ENCODE measurements at places on chromosomes 6 and 20. TPM values are rescaled to one million over a fixed set of nuclear protein-coding genes. Genes with fewer than 3 reads are reported as not detected.
A peak's percentile ranks its signal among the peaks of the same experiment; 100 is the strongest.

DNA sequence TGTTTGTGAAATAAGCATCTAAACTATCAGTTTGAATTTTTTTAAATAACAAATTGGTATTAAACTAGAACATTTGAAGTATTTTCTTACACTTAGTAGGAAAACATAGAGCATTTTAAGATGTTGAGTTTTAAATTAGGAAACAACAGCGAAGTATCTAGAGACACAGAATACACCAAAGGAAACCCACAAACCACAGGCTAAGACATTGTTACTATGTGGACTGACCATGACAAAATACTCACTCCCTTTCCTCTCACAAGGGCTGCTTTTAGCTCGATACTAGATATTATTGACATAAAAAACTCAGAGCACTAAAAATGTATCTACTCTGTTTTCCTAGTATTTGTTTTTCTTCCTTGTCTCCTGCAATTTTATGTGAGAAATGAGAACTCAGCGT, 266.0 kb upstream of the CITED2 start:
- DNase-seq = no peak

DNA sequence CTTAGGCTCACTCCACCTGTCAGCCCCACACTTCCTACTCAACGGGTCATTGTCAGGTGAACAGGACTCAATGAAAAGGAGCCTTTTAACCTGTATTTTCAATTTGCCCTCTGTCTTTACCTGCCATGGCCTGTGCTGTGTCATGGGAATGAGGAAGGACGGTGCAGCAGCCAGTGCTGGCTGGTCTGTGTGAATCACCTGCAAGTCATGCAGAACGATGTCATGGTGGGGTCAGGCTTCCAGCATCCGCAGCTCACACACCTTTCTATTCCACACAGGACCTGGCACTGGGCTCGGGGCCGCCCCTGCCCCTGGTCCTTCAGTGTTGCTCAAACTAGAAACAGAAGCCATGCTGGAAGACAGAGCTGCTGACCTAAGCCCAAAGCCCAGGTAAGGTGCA, 188.7 kb upstream of the GMDS start:
- DNase-seq = no peak

The E2F1 gene
- 29.6 TPM for total RNA-seq

- no peak for DNase-seq
These were observed 1.8 kb downstream of the ZNF831 start for GRCh38 chr20:59165396-59165795.

The LY6G6F gene
- not detected for total RNA-seq

DNA sequence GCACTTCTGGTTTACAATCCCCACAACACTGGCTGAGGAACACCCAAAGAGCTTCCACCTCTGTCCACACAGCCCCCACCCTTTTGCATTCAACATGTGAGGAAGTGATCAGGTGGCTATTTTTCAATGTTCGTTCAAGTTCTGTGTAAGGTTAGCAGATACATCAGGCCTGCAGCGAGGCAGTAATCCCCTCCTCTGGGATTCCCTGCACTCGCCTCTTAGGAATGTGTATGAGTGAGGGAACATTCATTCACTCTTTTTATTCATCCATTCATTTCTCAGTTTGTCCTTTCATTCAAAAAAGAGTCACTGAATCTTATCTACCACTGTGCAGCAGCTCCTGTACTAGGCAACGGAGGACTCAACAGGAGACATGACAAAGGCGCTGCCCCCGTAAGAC, 236.4 kb upstream of the PRDM1 start:
- DNase-seq = no peak

DNA sequence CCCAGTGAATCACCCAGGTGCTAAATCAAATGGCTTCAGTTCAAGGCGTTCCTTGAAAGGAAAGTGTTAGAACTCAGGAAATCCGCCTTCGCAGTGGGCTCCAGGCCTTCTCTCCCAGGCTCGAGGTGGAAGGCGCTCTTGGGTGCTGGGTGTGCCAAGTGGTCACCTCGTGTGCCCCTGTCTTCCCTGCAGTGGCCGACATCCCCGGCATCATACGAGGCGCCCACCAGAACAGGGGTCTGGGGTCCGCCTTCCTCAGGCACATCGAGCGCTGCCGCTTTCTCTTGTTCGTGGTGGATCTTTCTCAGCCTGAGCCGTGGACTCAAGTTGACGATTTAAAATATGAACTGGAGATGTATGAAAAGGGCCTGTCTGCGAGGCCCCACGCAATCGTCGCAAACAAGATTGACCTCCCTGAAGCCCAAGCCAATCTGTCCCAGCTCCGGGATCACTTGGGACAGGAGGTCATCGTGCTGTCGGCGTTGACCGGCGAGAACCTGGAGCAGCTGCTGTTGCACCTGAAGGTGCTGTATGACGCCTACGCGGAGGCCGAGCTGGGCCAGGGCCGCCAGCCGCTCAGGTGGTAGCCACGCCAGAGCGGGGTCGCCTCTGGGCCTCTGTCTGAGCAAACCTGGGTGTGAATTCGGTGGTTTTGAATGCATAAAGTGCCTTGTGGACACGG, 17.8 kb downstream of the MTG2 start:
- DNase-seq = no peak

DNA sequence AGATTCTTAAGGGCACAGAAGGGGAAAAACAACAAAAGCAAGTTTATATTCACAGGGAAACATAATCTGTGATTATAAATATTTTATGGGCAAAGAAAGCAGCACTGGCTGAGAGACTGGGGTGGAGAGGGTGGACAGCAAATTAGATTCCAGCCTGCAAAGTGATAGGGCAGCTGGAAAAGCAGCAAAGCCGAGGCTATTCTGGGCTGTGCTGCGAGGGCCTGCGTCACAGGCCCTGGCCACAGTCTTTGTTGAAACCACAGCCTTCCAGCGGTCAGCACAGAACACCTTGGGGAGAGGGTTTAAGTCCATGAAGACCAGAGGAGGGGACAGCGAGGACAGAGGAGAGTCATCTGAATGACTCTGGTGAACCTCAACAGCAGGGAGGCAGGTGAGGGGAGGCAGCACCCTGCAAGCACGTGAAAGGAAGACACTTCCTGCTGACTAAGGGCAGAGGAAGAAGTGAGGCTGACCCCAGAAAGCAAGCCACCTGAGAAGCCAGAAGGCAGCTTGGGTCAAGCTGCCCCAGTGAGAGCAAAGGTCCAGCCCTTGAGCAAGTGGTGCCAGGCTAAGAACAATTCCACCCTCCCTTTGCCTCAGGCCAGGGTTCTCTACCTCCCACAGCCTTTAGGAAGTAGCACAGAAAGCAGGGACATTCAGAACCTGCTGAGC, 17.1 kb downstream of the MRPL14 start:
- DNase-seq = no peak

The HLA-F gene
- 1.6 TPM for total RNA-seq

DNA sequence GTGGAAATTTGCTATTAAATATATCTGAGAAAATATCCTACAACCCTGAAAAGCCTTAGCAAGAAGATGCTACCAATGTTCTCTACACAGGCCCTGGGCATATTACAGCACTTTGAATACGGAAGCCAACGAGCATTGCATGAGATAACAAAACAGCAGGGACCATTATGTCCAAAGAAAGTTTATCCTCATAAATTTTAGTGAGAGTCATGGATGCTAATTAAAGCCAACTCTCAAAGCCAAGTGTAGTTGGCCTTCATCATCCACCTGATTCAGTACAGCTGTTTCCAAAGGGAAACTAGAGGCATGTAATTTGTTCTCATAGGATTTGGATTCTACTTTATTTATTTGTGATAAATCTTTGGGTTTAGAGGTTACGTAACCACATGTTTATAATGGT, 564.8 kb downstream of the RFPL4B start:
- no peak for DNase-seq

The FAM83C gene
- not detected for total RNA-seq

The MEI4 gene
- total RNA-seq = not detected

DNA sequence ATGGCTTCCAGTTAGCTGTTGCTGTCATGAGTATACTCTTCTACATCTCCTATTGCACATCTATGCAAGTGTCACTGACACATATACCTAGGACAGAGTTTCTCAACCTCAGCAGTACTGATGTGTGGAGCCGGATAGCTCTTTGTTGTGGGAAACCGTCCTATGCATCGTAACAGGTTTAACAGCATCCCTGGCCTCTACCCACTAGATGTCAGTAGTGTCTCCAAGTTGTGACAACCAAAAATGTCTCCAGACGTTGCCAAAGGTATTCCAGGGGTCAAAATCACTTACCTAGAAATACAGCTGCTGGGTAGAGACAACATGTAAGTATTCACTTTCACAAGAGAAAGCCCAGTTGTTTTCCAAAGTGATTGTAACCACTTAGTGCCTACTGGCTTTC, 637.6 kb downstream of the RNF144B start:
- no peak for DNase-seq

GRCh38 chr6:46370622-46371021, 120.6 kb downstream of the RCAN2 start:
- DNase-seq = no peak

GRCh38 chr6:155795173-155795796, 339.6 kb upstream of the NOX3 start:
- no peak for DNase-seq

GRCh38 chr6:152941746-152942145, 41.1 kb downstream of the FBXO5 start:
- DNase-seq = no peak

GRCh38 chr6:104623052-104623690, 236.5 kb downstream of the HACE1 start:
- no peak for DNase-seq

- no peak for DNase-seq
These were observed 119.6 kb upstream of the RNF24 start for GRCh38 chr20:4134861-4135379.

GRCh38 chr20:58515233-58516212, at the start of gene APCDD1L:
APCDD1L (minus strand) TSS chr20:58515399; CDS start chr20:58514707, 692 bp downstream.
- DNase-seq = no peak

GRCh38 chr6:12538881-12539357, 177.6 kb upstream of the PHACTR1 start:
- peak; percentile 89 for DNase-seq

GRCh38 chr6:119728935-119729334, 379.4 kb upstream of the MAN1A1 start:
- no peak for DNase-seq

- DNase-seq = peak; percentile 47
These were observed 32.0 kb downstream of the ARHGAP40 start for GRCh38 chr20:38633577-38634093.

The TDRD6 gene
- total RNA-seq = 0.05 TPM

DNA sequence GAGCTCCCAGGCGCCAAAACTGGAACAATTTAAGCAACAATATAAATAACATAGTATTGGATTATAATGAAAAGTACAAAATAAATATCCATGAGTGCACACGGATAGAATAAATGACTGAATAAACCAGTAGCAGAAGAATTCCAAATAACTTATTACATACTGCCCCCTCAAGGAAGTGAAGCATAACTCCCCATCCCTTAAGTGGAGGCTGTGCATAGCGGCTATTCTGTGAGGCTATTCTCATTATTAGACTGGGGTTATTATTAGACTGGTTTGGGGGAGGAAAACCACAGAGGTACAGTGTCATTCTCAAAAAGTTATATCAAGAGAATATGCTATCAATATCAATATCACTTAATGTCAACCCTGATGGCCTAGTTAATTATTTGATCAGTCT, 94.4 kb upstream of the SIRPA start:
- peak; percentile 39 for DNase-seq

DNA sequence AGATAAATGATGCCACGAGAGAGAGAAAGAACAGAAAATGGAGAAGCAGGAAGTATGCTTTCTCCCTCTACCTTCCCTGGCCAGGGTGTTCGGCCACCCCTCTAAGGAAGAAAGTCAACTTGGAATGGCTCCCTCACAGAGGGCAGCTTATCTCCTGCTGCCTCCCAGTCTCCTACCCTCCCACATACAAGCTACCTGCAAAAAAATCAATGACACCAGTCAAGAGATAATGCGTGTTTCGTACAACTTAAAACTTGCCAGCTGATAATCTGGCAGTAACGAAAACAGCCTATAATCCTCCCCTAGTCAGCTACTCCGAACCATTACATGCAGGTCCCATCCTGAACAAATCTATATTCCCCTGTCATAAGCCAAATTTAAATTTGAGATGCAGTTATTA, 61.7 kb downstream of the BTBD9 start:
- DNase-seq = no peak

The C6orf52 gene
- total RNA-seq = not detected

GRCh38 chr6:70314296-70314695, 11.4 kb upstream of the COL9A1 start:
- DNase-seq = no peak

DNA sequence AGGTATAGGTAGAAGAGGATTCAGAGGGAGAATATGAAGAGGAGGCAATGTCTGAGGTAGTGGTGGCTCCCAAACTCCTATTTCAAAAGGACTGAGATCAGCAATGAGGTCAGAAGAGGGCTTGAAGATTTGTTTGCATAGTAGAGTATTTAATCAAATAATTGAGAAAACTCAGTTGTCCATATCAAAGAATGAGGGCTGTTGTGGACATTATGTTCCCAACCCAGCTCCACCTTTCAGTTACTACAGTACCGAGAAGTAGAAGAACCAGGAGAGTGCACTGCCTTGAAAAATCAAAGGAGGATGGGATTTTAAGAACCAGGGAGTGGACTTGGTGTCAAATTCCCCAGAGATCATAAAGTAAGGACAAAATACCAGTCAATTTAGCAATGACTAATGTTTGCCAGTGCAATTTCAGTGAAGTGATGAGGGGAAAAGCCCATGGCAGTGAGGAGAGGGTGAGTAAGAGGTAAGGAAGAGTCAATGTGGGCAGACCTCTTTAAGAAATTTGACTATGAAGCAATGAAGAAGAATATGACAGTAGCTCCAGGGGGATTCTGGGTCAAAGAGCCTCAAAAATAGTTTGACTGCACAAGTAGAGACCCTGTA, 382.4 kb downstream of the PKHD1 start:
- no peak for DNase-seq

DNA sequence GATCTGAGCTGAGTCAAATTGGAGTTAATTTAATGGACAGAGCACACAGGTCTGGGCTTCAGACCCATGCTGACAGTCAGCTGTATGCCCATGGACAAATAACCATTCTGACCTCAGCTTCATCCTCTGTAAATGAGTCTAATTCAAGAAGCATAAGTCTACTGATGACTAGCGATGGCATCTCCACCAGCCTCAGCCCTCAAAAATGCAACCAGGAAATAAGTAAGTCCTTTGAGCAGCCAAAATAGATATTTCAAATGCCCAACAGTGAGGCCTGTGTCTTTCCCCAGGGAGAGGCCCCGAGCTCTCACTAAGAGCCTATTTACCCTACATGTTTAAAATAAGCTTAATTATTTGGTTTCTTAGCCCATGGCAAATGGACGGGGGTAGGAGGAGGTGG, 114.2 kb upstream of the MTHFD1L start:
- no peak for DNase-seq

GRCh38 chr20:2386516-2387179, 5.9 kb downstream of the TGM6 start:
- DNase-seq = peak; percentile 8

GRCh38 chr6:51778666-51779065, 308.7 kb downstream of the PKHD1 start:
- DNase-seq = no peak

The COL21A1 gene
- total RNA-seq = 1.4 TPM

The ROS1 gene
- not detected for total RNA-seq

The CTNNBL1 gene
- total RNA-seq = 60.2 TPM

All from endothelial cell of umbilical vein (primary cell).